Thoracic aorta endothelial cell (primary cell): ENCODE measurements at places on chromosomes 3 and 15. TPM values are rescaled to one million over a fixed set of nuclear protein-coding genes. Genes with fewer than 3 reads are reported as not detected.

Gene PPP1R14D
- not detected in 2 replicates for total RNA-seq

Gene GPR149
- total RNA-seq, result not detected in 2 replicates

Gene GOLGA8A
- total RNA-seq, result 35.9 and 37.0 TPM in 2 replicates

Gene ZNF80
- not detected in 2 replicates for total RNA-seq

Gene TTLL13
- total RNA-seq, result not detected in 2 replicates

Gene TMEM207
- total RNA-seq, result not detected in 2 replicates

Gene AEN
- total RNA-seq, result 60.6 and 75.5 TPM in 2 replicates

Gene SOX2
- not detected in 2 replicates for total RNA-seq
